ENCODE measurements at places on chromosomes 6 and 20.

DNA sequence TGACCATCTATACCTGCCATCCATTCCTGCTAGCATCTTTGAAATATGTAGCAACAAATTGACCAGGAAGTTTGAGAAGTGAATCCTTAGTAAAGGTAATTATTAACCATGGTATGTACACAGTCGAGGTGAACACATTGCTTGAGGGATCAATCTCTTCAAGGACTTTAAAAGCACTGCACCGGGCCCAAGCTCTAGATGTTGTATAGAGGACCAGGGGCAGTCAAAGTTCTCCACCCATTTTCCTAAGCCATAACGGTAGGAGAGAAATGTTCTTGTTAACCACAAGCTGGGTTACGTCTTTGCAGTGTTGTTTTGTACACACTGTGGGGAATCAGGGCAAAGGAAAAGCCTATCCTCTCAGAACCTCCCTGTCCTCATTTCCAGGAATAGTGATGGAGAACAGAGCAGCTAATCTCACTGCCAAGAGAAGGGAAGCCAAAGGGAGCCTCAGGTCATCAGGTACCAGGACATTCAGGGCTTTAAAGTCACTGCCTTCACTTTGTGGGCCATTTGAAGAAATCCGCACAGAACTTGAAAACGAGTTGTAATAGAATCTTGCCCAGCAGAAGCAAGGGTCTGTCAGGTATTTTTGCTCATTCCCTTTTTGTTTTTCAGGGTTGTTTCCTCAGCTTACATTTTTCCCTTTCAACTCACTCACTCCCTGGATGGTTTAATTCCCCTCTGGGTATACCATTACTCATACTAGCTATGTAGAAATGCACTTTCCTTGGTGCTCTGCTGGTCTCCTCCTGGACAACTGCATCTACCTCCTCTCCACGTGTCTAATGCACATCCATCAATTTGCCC is 5.3 kb upstream of the PM20D2 start:
- no peak for DNase-seq

- DNase-seq: no peak
Observed at GRCh38 chr6:151757506-151757955, 50.0 kb upstream of the ESR1 start.

- no peak for DNase-seq
Observed at GRCh38 chr6:157710604-157711003, 112.4 kb upstream of the SNX9 start.

- DNase-seq: no peak
Observed at GRCh38 chr6:75213732-75214131, 7.9 kb upstream of the COL12A1 start.

DNA sequence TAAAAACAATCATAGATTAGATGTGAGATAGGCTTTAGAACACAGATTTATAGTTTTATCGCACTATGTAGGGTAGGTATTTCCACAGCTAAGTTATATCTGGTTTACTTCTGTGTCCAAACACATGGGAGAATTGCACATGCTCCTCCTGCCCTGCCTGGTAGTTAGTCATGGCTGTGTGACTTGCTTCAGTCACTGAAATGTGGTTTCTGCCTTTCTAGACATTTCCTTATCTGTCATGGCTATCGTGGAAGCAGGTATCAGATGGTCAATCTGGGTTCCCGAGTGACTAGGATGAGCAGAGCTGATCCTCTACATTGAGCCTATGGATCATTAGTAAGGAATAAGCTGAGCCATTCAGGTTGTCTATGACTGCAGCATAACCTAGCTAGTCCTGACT is 117.8 kb upstream of the GMDS start:
- DNase-seq: no peak

DNA sequence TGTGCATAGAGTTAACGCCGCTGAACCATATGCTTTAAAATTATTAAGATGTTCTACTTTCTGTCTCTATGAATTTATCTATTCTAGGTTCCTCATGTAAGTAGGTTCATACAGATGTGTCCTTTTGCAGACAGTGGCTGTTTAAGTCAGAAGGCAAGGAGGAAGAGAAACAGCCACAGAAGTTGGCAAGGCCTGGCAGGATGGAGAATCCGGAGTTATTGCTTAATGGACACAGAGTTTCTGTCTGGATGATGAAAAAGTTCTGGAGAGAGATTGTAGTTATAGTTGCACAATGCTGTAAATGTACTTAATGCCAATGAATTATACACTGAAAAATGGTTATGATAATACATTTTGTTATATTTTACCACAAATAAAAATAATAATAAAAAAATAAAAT is 283.6 kb upstream of the CNR1 start:
- DNase-seq: no peak

GRCh38 chr6:113486199-113486598 is 370.9 kb upstream of the MARCKS start:
- no peak for DNase-seq

GRCh38 chr6:73349311-73349710 is 4.8 kb downstream of the DPPA5 start:
- no peak for DNase-seq

DNA sequence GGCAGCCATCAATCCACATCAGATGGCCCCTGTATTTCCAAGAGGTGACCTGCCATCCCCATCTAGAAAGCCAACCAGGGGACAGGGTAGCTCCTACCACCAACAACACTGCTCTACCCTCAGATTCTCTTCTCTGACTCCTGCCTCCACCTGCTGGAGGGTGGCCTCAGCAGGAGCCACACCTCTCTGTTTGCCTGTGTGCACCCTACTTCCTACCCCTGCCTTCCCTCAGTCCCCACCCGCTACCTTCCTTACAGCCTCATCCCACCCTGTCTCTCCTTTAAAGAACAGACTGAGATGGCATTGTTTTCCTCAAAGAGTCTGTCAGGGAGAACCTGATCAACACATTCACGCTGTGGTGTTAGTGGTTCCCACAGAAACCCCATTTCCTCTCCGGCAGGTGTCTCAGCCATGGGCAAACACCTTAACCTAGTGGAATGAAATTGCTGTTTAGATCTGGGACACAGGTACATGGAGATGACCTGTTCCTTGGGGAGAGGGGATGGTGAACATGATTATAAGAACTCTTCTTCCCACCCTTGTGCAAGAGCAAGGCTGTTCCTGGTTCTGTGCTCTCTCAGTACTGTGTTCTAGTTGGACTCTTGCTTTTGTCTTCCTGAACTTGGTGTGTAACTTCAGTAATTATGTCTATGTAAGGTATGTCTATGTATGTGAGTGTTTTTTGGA is 1.8 kb downstream of the ENTPD6 start:
- DNase-seq: no peak

GRCh38 chr20:20223981-20224380 is 143.9 kb upstream of the INSM1 start:
- DNase-seq: no peak

DNA sequence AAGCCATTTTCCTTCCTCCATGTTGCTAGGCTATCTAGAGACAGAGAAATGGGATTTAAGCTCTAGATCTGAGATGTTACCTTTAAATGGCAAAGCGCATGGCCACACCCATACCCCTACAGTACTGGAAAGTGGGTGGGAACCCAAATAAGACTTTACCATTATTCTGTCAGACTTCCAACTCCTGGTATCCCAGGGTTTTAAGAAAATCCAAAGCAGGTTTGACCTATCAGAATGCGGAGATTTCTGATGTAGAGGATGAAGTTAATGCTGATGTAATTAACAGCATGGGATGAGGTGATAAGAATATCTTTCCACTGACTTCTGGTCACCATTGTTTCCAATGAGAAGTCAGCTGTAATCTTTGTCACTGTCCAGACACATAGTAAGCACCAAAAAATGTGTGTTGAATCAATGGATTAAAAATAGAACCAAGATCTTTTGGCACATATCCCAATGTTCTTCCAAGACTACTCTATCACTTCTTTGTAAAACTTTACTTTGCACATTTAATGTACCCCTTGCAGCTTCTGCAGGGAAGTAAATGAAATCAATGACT is 140.8 kb upstream of the INSM1 start:
- DNase-seq: no peak

DNA sequence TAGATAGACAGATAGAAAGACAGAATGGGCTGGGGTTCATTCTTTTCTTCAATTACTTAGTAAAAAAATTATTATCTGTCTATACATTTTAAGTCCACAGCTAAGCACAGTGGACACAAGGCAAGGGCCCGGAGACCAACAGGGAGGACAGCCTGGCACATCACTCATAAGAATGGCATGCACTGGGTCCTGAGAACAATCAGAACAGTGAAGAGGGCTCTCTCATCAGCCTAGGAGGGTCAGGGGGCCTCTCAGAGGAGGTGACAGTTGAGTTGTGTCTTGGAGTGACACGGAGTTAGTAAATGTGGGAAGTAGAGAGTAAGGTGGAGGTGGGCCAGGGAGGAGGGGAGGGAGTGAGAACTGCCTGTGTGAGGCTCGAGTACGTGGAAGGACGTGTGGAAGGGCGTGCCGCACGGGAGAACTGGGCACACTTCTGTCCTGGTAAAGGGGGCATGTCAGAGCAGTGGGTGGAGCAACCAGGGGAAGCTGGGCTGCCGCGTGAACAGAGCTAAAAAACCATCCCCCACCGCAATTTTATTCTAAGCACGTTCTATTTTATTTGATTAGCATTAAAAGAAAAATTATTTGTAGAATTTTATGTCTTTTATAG is 45.1 kb upstream of the DSP start:
- DNase-seq: no peak

DNA sequence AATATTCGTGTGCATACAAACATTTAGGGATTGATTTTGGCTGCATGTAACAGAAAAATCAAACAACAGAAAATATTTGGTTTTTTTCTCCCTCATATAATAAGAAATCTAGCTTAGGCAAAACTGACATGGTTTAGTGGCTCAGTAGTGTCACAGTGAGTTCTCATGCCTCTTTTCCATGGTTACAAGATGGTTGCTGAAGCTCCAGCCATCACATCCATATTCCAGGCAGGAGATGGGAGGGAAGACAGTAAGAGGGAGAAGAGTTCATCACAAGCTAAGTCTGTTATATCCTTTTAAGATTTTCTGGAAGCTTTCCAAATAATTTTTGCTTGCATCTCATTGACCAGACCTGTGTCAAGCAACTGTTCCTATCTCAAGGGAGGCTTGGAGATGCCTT is 267.2 kb upstream of the RNF24 start:
- no peak for DNase-seq

DNA sequence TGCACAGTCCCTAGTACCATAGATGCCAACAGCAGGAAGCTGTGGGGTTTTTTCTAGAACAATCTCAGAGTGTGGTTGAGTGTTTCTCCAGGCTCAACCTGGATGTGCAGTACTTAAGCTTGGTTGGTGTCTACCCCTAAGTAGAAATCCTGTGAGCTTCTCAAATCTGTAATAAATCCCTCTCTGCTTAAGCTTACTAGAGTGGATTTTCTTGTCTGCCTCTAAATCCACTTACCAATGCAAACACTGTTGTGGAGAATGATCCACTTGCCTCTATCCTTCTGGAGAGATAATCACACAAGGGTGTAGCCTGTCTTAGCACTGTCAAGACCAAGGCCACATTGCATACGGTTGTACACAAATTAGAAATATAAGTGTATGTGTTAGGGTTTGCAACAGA is 43.3 kb upstream of the CLIC5 start:
- DNase-seq: no peak

DNA sequence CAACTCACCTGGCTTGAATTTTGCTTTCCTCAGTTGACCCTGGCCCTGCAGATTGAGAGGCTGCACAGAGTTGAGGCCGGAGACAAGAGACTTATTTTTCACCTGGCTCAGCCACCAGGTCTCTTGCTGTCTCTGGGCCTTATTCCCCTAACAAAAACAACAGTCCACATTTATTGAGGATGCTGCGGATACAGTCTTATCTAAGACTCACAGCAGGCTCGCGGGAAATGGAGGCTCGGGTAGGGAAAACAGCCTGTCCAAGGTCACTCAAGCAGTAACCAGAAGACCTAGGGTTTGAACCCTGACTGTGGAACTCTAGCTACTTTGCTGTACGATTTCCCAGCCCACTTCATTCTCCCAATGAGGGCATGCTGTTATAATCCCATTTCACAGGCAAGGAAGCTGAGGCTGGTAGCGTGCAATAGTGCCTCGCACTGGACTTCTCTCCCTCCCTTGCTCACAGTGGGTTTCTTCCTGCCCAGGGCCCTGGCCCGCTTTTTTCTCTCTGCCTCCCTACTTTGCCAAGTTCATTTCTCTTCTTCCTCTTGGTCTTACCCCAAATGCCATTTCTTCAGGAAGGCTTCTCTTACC is 57.7 kb downstream of the RBM38 start:
- DNase-seq: no peak

- DNase-seq: no peak
Observed at GRCh38 chr20:49631061-49631716, 63.3 kb upstream of the PTGIS start.

GRCh38 chr6:2426561-2427340 is 181.3 kb upstream of the GMDS start:
- DNase-seq: no peak

GRCh38 chr6:111171577-111172400 is 84.5 kb downstream of the SLC16A10 start:
- DNase-seq: no peak

GRCh38 chr6:12152023-12152970 is 137.9 kb upstream of the EDN1 start:
- DNase-seq: peak; percentile 87

DNA sequence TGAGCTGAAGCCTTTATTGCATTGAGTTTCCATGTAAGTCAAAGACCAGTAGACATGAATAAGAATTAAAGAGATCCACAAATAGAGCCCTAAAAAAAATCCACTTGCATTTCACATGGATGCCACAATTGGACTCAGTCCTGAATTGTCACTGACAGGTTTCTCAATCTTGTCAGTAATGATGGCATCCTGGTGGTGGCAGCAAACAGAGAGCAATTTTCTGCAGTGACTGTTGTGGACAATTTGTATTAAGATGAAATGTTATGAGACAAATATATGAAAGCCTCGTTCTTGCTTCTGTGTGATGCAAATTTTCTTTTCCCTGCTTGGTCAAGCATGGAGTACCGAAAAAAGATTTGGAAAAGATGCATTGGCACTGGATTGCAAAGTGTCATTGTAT is 278.9 kb downstream of the SAMD5 start:
- peak; percentile 5 for DNase-seq

DNA sequence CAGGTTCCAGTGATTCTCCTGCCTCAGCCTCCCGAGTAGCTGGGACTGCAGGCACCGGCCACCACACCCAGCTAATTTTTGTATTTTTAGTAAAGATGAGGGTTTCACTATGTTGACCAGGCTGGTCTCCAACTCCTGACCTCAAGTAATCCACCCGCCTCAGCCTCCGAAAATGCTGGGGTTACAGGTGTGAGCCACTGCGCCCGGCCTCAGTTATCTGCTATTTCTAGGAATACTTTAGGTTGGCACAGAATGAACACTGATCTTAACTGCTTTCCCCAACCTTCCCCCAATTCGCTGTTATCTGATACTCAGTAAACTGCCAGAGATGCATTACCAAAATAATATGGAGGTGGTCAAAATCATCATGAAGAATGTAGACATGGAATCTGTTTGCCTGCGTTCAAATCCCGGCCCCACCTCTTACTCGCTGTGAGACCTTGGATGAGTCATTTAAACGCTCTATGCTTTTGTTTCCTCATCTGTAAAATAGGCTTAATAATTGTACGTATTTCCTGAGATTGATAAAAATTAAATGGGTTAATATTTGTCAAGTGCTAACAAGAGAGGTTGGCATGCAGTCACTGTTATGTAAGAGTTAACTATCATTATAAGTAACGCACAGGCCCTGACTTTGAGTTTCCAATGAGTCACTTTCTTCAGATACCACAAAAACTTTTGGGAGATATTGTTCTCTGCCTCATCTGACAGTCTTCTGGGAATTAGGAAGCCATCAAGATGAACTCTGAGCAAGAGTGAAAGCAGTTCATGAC is 44.5 kb upstream of the NCOA3 start:
- DNase-seq: no peak
